ENCODE measurements at places on chromosomes 4 and X. TPM values are rescaled to one million over a fixed set of nuclear protein-coding genes. Genes with fewer than 3 reads are reported as not detected.
A peak's percentile ranks its signal among the peaks of the same experiment; 100 is the strongest.

Gene ATP1B4
- polyA plus RNA-seq: 325 TPM

Gene PLP1
- polyA plus RNA-seq: 54.6 TPM

Gene NAA11
- polyA plus RNA-seq: 0.52 TPM

- peak; percentile 14 for DNase-seq
Observed at GRCh38 chrX:110316351-110317060, 1.4 kb downstream of the AMMECR1 start.

GRCh38 chr4:109184491-109184961, 117.9 kb downstream of the COL25A1 start:
- peak; percentile 73 for DNase-seq
